ENCODE measurements at places on chromosomes 4 and X.

DNA sequence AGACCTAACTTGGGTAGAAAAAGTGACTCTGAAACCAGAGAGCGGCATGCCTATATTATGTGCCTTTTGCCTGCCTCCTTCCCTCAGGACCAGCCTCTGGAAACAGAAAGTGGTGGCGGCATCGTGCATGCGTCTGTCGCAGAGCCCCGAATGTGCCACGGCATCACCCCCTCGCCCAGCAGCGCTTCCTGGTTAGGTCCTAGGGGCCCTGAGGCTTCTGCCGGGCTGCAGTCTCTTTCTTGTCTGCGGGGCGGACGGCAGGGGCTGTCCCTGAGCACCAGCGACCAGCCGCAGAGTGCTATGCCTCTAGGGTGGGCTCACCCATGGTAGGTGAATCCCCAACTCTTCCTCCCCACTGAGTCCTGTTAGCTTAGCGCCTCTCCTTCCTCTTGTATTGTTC lies 68.7 kb downstream of the VSIG4 start:
- no peaks in the 10 kb centered on the region for H3K4me1 ChIP-seq
- H3K36me3 ChIP-seq: no peaks in the 10 kb centered on the region
- no peak overlapping the region for H3K27ac ChIP-seq
- no peak for DNase-seq
- no peak overlapping the region for H3K4me3 ChIP-seq

- DNase-seq: no peak
- H3K27me3 ChIP-seq: no peaks in the 10 kb centered on the region
- H3K4me1 ChIP-seq: peaks cover 12% of the 10 kb centered on the region
- no peaks in the 10 kb centered on the region for H3K36me3 ChIP-seq
- peak overlapping the region; percentile 79 for H3K4me3 ChIP-seq
- peak overlapping the region; percentile 89 for H3K27ac ChIP-seq
These were observed 609 bp downstream of the NR3C2 start for GRCh38 chr4:148441624-148441985.

DNA sequence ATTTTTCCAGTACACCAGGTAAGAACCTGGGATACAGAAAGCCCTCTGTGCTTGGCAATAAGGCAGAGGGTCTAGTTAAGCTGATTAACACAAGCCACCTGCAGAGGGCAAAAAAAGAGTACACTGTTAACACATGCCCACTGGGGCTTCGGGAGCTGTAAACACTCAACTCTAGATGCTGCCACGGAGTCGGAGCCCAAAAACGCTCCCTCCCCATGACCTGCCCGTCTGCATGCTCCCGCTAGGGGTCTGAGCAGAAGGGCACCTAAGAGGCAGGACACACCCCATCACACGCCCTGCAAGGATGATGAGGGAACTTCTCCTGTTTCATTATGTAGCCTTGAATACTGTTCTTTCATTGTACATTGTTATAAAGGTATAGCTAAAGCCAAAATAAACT lies 715.6 kb upstream of the AADAT start:
- no peaks in the 10 kb centered on the region for H3K36me3 ChIP-seq
- H3K27me3 ChIP-seq: no peaks in the 10 kb centered on the region

DNA sequence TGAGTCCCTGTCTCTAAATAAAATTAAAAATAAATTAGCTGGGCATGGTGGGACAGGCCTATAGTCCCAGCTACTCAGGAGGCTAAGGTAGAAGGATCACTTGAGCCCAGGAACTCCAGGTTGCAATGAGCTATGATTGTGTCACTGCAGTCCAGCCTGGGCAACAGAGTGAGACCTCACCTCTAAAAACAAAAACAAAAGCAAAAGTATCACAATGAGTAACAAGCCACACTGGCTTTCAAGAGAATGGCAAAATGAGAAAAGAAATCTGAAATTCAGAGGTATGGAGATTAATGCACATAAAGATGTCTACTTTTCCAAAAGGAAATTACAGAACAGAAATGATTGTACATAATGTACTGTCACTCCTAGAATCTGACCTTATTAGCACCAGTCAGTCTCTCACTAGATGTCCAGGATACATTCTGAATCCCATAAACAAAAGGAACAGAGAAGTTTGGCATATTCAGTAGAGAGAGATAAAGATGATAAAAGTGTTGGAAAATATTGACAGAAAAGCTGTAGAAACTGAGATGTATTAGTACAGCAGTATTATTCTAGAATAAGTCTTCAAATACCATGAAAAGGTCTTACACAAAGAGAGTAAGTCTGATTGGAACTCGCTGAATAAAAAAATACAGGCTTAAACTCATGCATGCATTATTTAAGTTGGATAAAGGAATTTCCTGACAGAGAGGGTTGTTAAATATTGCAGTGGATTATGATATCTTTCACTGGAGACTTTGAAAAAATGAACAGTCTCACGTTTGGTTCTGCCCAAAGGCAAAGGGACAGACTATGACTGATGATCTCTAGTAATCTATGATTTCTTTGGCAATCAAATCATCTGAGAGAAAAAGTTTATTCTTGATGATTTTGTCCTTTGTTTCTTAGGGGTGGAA lies 102.5 kb downstream of the SH3RF1 start:
- no peak for DNase-seq
- H3K4me1 ChIP-seq: peaks cover 21% of the 10 kb centered on the region
- no peaks in the 10 kb centered on the region for H3K27me3 ChIP-seq

Data from upper lobe of left lung (tissue), 6 donors.